Activated T-cell treated with anti-CD3 and anti-CD28 coated beads, Interleukin-2, amount 50 U/mL, for 72 hours (primary cell): ENCODE measurements at places on chromosomes 5 and 9. TPM values are rescaled to one million over a fixed set of nuclear protein-coding genes. Genes with fewer than 3 reads are reported as not detected.

DNA sequence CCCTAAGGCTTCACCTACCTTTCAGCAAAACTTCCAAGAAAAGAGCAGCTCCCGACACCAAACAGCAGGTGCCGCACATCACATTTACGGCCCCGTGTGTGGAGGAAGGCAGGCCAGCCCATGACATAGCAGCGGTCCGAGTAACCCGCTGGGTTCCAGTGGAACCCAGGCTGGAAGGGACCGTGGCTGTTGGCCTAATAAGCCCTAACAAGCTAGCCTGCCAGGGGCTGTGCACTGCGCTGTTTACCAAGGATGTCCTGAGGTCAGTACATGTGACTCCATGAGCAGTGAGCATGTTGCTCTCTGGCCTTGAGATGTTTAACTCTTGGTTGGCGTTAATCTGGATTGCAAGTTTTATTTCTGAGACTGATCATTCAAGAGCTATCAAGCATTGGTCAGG is 131.5 kb downstream of the FSTL4 start:
- no peak for DNase-seq
- H3K4me3 ChIP-seq, result no peak overlapping the region
- no peaks in the 10 kb centered on the region for H3K36me3 ChIP-seq
- H3K27me3 ChIP-seq, result peaks cover 13% of the 10 kb centered on the region
- H3K27ac ChIP-seq, result no peak overlapping the region
- no peaks in the 10 kb centered on the region for H3K4me1 ChIP-seq

- H3K4me3 ChIP-seq, result no peak overlapping the region
- no peaks in the 10 kb centered on the region for H3K4me1 ChIP-seq
- H3K27me3 ChIP-seq, result no peaks in the 10 kb centered on the region
- no peak overlapping the region for H3K27ac ChIP-seq
Measured at GRCh38 chr9:27029186-27029585, 23.7 kb upstream of the LRRC19 start.

GRCh38 chr5:40879163-40879942 is 29.9 kb upstream of the C7 start:
- peaks cover 11% of the 10 kb centered on the region for H3K27me3 ChIP-seq
- no peak overlapping the region for H3K27ac ChIP-seq
- H3K36me3 ChIP-seq, result peaks cover 6% of the 10 kb centered on the region
- no peak for DNase-seq
- H3K4me3 ChIP-seq, result no peak overlapping the region

DNA sequence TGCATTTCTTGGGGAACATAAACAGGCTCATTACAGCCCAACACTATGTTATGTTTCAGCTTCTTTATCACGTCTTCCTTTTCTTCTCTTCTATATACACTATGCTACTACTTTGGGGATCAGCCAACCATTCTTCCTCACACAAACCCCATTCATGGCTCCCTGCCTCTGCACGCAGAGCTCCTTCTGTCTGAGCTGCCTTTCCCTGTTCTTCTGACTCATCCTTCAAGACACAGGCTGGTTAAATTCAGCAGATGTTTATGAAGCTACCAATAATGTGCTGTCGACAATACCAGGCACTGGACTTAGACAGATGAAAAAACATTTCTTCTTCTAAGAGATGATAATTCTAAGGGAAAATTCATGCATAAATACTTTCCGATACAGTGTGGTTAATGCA is 102.5 kb upstream of the TXNDC8 start:
- H3K4me1 ChIP-seq, result no peaks in the 10 kb centered on the region
- no peaks in the 10 kb centered on the region for H3K27me3 ChIP-seq
- no peak overlapping the region for H3K4me3 ChIP-seq

- no peaks in the 10 kb centered on the region for H3K27me3 ChIP-seq
- no peak for DNase-seq
- H3K36me3 ChIP-seq, result no peaks in the 10 kb centered on the region
- no peak overlapping the region for H3K27ac ChIP-seq
- no peak overlapping the region for H3K4me3 ChIP-seq
Measured at GRCh38 chr5:757346-757930, 27.1 kb downstream of the ZDHHC11B start.

DNA sequence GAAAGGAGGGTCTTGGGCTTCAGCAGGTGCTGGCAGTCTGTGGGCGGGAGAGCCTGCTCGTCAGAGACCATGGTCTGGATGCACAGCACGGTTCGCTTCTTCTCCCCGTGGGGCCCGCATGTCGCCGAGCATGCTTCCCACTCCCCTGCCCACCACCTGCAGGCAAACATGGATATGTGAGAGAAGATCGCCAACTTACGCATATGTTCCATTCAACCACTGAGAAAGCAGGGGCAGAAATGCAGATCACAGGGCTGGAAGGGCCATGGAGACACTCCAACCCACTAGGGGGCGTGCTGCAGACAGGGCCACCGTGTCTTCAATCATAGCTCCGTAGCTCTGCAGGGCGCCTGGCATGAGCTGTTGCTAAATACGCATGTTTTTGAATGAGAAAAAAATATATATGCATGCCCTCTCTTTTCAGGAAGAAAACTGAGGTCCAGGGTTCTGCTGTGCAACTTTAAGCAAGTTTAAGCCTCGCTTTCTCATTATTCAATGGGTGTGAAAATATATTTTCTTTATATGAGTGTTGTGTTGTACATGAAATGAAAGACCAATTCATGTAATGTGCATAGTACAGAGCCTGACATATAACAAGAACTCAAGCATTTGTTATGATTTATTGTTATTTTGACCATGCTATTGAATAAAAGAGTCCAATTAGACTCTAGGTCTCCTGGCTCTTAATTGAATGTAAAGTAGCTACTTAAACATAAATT is 148.0 kb downstream of the TARS1 start:
- H3K27me3 ChIP-seq, result no peaks in the 10 kb centered on the region
- H3K4me1 ChIP-seq, result no peaks in the 10 kb centered on the region
- H3K4me3 ChIP-seq, result no peak overlapping the region
- DNase-seq, result peak; percentile 44
- no peak overlapping the region for H3K27ac ChIP-seq

Gene CRHBP
- 0.67 TPM for total RNA-seq

Gene PRDM9
- total RNA-seq, result not detected

Gene GPR21
- total RNA-seq, result 1.6 TPM

Gene GTF2H2
- 24.1 TPM for total RNA-seq

Gene IL3
- total RNA-seq, result 6.2 TPM
